ENCODE measurements at places on chromosomes 7 and 10.

GRCh38 chr10:132675031-132675740 lies 110.8 kb downstream of the NKX6-2 start:
- DNase-seq = no peak

GRCh38 chr7:3549601-3550000 lies 248.5 kb downstream of the SDK1 start:
- DNase-seq = no peak

DNA sequence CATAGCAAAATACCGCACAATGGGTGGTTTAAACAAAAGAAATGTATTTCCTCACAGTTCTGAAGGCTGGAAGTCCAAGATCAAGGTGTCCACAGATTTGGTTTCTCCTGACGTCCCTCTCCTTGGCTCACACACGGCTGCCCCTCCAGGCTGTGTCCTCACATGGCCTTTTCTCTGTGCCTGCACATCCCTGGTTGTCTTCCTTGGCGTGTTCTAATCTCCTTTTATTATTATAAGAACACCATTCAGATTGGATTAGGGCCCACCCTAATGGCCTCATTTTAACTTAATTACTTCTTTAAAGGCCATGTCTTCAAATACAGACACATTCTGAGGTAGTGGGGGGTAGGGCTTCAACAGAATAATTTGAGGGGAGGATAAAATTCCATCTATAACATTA lies 87.9 kb downstream of the FZD1 start:
- DNase-seq = no peak

- DNase-seq = no peak
These were observed 778.9 kb downstream of the KCNMA1 start for GRCh38 chr10:76858721-76859120.

- DNase-seq = no peak
These were observed 75.7 kb upstream of the MACROH2A2 start for GRCh38 chr10:69976795-69977546.
